Muscle of leg (tissue), 16 donors: ENCODE measurements at places on chromosomes 7 and 10. TPM values are rescaled to one million over a fixed set of nuclear protein-coding genes. Genes with fewer than 3 reads are reported as not detected.

Gene UCN3
- not detected for total RNA-seq

Gene HDAC9
- 38.2 TPM for total RNA-seq

Gene STAG3
- total RNA-seq = 1.6 TPM

Gene SLC26A4
- total RNA-seq = 0.75 TPM

Gene SLC39A12
- total RNA-seq = 0.04 TPM

Gene CUZD1
- 1.0 TPM for total RNA-seq

Gene CYP2C19
- total RNA-seq = not detected

DNA sequence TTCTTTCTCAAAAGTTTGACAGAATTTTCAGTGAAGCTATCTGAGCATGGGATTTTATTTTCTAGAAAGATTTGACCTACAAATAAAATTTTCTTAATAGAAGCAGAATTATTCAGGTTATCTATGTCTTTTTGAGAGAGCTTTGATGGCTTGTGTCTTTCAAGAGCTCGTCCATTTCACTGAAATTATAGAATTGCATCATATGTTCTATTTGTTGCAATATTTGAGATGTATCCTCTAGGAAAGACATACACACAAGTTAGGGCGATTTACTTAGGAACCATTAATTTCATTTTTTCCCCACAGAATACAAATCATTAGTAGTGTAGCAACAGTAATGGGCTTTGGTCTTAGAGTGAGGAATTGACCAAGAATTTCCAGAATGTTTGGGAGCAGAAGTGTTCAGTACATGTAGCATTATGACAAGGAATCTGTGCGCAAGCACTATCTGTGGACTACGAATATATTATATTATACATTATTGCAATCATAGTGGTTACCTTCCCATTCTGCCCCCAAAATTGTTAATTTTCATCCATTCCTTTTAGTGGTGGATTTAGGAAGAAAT lies 12.8 kb upstream of the COL17A1 start:
- DNase-seq = no peak
- no peaks in the 10 kb centered on the region for H3K4me1 ChIP-seq
- H3K27me3 ChIP-seq = no peaks in the 10 kb centered on the region
- no peaks in the 10 kb centered on the region for H3K36me3 ChIP-seq

DNA sequence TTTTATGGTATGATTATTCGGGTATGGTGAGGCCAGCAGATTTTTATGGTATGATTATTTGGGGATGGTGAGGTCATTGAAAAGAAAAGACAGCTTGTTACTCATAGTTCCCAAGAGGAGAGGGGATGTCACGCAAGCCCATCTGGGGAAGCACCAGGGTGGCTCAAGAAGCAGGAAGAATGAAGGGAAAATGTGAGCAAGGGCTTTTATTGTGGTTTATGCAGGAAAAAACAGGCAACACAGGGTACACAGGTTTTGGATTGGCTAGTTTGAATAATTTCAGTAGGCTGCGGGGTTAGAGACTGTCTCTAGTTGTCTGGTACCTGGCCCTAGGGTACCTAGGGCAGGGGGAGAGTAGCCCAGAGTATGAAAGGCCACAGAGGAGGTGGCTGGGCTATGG lies 26.8 kb upstream of the DGKI start:
- peaks cover 28% of the 10 kb centered on the region for H3K4me1 ChIP-seq
- H3K27ac ChIP-seq = peak overlapping the region; percentile 82
- no peak overlapping the region for H3K4me3 ChIP-seq
- no peaks in the 10 kb centered on the region for H3K27me3 ChIP-seq
- H3K36me3 ChIP-seq = peaks cover 34% of the 10 kb centered on the region

DNA sequence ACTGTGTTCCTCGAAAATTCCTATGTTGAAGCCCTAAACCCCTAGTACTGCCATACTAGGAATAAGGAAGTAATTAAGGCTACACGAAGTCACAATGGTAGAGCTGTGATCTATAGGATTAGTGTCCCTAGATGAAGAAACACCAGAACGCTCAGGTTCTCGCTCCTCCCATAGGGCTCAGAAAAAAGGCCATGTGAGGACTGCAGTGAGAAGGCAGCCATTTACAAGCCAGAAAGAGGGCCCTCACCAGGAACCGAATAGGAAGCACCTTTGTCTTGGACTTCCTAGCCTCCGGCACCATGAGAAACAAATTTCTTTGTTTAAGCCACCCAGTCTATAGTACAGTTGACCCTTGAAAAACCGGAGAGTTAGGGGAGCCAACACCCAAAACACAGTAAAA lies 46.2 kb downstream of the CACUL1 start:
- peaks cover 7% of the 10 kb centered on the region for H3K36me3 ChIP-seq
- H3K4me3 ChIP-seq = no peak overlapping the region
- H3K27ac ChIP-seq = no peak overlapping the region
- no peaks in the 10 kb centered on the region for H3K27me3 ChIP-seq
- no peak for DNase-seq

DNA sequence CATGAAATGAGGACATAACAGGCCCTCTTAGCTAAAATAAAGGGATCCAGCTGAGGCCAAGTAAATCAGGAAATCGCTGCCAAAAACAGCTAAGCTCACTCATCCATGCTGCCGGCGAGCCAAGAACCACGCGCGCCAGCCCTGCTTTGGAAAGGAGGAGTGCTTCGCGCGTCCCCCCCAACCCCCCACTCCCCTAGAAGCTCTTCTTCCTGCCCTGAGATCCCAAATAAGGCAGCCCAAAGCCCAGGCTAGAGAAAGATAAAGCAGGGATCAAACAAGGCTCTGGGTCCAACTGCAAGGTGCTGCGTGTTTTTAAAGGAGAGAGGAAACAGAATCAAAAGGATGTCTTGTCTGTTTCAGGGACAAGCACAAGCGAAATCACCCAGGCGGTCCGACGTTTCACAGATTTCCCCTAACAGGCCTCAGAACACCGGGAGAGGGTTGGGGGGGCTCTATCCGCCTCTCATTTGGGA lies 168.3 kb upstream of the AUTS2 start:
- no peaks in the 10 kb centered on the region for H3K36me3 ChIP-seq
- peaks cover 35% of the 10 kb centered on the region for H3K4me1 ChIP-seq
- peak; percentile 97 for DNase-seq
- no peak overlapping the region for H3K4me3 ChIP-seq
- peak overlapping the region; percentile 66 for H3K27ac ChIP-seq

- H3K27me3 ChIP-seq = no peaks in the 10 kb centered on the region
- H3K27ac ChIP-seq = no peak overlapping the region
- H3K4me1 ChIP-seq = no peaks in the 10 kb centered on the region
- DNase-seq = no peak
- no peak overlapping the region for H3K4me3 ChIP-seq
- H3K36me3 ChIP-seq = no peaks in the 10 kb centered on the region
Observed at GRCh38 chr7:34869057-34869456, 168.2 kb downstream of the DPY19L1 start.

- H3K4me1 ChIP-seq = no peaks in the 10 kb centered on the region
- H3K27ac ChIP-seq = no peak overlapping the region
- H3K27me3 ChIP-seq = no peaks in the 10 kb centered on the region
- H3K4me3 ChIP-seq = no peak overlapping the region
- H3K36me3 ChIP-seq = no peaks in the 10 kb centered on the region
- DNase-seq = no peak
Observed at GRCh38 chr7:24889611-24890010, 90.4 kb downstream of the OSBPL3 start.

GRCh38 chr7:41567031-41567730 lies 135.7 kb downstream of the INHBA start:
- peak; percentile 22 for DNase-seq
- no peaks in the 10 kb centered on the region for H3K36me3 ChIP-seq
- no peaks in the 10 kb centered on the region for H3K4me1 ChIP-seq
- no peak overlapping the region for H3K4me3 ChIP-seq
- H3K27me3 ChIP-seq = no peaks in the 10 kb centered on the region
- no peak overlapping the region for H3K27ac ChIP-seq

- no peaks in the 10 kb centered on the region for H3K4me1 ChIP-seq
- DNase-seq = no peak
- no peaks in the 10 kb centered on the region for H3K36me3 ChIP-seq
- no peak overlapping the region for H3K4me3 ChIP-seq
- no peaks in the 10 kb centered on the region for H3K27me3 ChIP-seq
Observed at GRCh38 chr7:71925663-71926062, 486.5 kb downstream of the CALN1 start.

- no peaks in the 10 kb centered on the region for H3K36me3 ChIP-seq
- H3K4me3 ChIP-seq = no peak overlapping the region
- H3K4me1 ChIP-seq = peaks cover 16% of the 10 kb centered on the region
- H3K27ac ChIP-seq = no peak overlapping the region
- no peak for DNase-seq
Observed at GRCh38 chr10:84605802-84606201, 277.4 kb downstream of the CCSER2 start.

- H3K4me1 ChIP-seq = no peaks in the 10 kb centered on the region
- no peaks in the 10 kb centered on the region for H3K36me3 ChIP-seq
- peaks cover 3% of the 10 kb centered on the region for H3K27me3 ChIP-seq
- no peak for DNase-seq
Observed at GRCh38 chr10:22444219-22444788, 99.0 kb downstream of the SPAG6 start.

DNA sequence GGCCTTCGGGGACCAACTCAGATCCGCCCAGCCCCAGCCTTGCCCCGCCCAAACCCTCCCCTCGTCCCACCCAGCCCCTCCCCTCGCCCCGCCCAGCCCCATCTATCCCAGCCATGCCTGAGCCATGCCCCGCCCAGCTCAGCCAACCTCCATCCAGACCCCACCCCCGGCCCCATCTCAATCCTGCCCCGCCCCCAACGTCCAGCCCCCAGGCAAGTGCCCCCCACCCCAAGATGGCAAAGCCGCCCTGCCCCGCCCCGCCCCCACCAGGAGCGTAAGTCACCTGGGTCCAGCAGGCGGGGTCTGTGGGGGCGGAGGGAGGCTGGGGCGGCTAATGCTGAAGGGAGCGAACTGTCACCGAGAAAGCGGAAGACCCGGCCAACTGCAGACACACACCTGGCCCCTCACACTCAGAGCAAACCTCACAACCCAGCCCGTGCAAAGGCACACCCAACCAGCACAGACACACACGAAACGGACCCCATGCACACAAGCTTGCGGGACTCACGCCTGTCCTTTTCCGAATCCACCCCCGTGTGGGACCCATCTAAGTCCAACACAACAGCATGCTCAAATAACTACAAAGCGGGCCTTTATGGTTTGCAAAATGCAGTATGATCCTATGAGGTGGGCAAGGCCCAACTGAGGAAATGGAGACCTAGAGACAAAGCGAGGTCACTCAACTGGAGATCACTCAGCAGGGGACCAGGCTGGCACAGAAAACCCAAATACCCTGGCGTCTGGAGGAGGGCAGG lies 11.5 kb upstream of the OGA start:
- peak; percentile 69 for DNase-seq
- peaks cover 16% of the 10 kb centered on the region for H3K36me3 ChIP-seq
- peak overlapping the region; percentile 80 for H3K27ac ChIP-seq
- H3K4me3 ChIP-seq = peak overlapping the region; percentile 54
- peaks cover 32% of the 10 kb centered on the region for H3K4me1 ChIP-seq

DNA sequence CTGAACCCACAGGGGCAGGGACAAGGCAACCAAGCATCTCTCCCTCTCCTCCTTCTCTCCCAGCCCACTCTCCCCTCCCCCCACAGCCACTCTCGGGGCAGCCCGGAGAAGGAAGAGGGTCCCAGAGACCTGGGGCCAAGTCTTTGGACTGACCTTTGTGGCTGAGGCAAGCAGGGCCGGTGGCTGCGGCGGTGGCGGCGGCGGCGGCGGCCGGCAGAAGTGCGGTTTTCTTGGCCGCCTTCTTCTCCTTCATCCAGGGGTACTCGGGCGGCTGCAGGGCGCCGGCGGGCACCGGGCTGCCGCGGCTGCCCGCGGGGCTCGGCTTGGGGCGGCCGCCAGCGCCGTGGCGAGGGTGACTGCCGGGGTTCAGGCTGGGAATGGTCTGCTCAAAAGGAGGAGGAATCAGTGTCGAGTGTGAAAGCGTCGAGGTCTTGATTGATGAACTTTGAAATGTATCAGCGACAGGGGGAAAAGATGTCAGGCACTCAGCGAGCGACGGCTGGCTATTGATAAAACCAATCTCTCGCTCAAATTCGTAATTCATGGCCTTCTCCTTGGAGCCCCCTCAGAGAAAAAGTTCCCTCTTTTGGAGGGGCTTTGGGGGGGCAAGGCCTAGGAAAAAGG lies 414 bp downstream of the HOXA2 start:
- no peak overlapping the region for H3K27ac ChIP-seq
- H3K36me3 ChIP-seq = peaks cover 6% of the 10 kb centered on the region
- no peak overlapping the region for H3K4me3 ChIP-seq
- H3K4me1 ChIP-seq = peaks cover 39% of the 10 kb centered on the region

DNA sequence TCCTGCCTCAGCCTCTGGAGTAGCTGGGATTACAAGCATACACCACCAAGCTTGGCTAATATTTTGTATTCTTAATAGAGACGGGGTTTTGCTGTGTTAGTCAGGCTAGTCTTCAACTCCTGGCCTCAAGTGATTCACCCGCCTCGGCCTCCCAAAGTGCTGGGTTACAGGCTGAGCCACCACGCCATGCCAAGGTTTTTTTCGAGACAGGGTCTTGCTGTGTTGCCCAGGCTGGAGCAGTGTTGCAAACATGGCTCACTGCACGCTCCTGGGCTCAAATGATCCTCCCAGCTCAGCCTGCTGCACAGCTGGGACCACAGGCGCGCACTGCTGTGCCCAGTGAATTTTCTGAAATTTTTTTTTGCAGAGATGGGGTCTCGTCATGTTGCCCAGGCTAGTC lies 3.3 kb upstream of the SEC31B start:
- H3K27ac ChIP-seq = no peak overlapping the region
- DNase-seq = no peak
- H3K4me3 ChIP-seq = no peak overlapping the region
- peaks cover 41% of the 10 kb centered on the region for H3K36me3 ChIP-seq
- H3K27me3 ChIP-seq = peaks cover 18% of the 10 kb centered on the region

DNA sequence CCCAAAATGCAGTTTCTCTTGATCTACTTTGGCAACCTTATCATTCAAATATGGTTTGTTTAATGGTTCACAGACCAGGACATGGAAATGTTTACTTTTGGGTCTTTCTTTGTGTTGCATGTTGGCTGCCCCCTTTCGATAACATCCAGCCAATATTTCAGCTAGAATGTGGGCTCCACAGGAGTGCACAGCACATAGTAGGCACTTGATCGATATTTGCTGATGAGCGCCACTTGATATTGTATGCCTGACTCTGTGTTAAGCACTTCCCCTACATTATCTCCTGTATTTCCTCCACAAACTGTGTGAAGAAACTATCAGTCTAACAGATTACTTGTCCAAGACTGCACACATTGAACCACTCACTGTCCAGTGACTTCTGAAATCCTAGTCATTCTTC lies 60.2 kb downstream of the SMURF1 start:
- peaks cover 4% of the 10 kb centered on the region for H3K4me1 ChIP-seq
- H3K4me3 ChIP-seq = no peak overlapping the region
- H3K36me3 ChIP-seq = no peaks in the 10 kb centered on the region
- H3K27me3 ChIP-seq = no peaks in the 10 kb centered on the region

- H3K4me3 ChIP-seq = no peak overlapping the region
- no peaks in the 10 kb centered on the region for H3K4me1 ChIP-seq
- no peaks in the 10 kb centered on the region for H3K36me3 ChIP-seq
- no peaks in the 10 kb centered on the region for H3K27me3 ChIP-seq
- no peak overlapping the region for H3K27ac ChIP-seq
Observed at GRCh38 chr10:128721963-128722445, 595.8 kb upstream of the MKI67 start.

DNA sequence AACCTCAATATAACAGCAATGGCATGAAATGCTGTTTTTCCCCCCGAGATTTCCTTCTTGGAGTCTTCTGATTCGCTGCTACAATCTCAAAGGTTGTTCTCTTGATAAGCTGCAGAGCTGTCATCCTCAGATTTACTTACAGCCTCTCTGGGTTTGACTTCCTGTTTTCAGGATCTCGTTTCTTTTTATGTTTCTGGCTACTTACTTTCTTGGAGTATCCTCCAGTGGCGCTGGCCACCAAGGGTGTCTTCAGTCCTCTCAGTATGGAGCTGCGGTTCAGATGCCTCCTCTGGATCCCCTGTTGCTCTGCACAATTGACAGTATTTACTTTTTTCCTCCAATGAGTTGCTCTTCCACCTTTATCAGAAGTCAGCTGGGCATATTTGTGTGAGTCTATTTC lies 152.0 kb upstream of the TMEM72 start:
- no peak overlapping the region for H3K4me3 ChIP-seq
- no peak overlapping the region for H3K27ac ChIP-seq
- H3K4me1 ChIP-seq = peaks cover 11% of the 10 kb centered on the region
- H3K36me3 ChIP-seq = no peaks in the 10 kb centered on the region
- H3K27me3 ChIP-seq = peaks cover 2% of the 10 kb centered on the region
- no peak for DNase-seq
